ENCODE measurements at places on chromosomes 5 and 9.

DNA sequence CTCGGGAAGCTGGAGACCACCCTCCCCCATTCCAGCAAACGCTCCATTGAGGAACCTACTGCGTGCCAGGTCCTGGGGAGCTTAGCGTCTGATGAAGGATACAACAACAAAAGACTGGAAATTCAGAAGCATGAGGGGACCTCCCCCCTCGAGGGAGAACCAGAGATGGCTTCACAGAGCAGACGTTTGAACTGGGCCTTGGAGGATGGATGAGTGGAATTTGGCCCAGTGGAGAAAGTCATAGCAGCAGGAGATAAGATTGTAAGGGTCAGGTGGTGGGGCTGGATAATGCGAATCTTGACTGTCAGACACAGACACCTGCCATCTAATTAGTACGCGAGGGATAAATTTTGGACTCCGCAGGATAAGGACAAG lies 1.2 kb upstream of the SLC25A51 start:
- no peak for DNase-seq

DNA sequence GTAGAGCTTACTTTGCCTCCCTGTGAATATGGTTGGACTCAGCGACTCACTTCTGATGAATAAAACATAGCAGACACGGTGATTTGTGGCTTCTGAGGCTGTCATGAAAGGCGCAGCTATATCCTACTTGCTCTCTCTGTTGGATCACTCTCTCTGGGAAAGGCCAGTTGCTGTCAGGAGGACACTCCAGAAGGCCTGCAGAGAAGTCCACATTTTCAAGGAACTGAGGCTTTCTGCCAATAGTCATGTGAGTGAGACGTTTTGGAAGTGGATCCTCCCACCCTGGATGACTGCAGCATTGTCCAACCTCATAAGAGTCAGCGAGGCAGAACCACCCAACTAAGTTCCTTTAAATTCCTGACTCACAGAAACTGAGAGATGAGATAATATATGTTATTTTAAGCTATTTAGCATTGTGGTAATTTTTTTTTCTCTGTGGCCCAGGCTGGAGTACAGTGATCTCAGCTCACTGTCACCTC lies 156.0 kb upstream of the MAST4 start:
- peak; percentile 57 for DNase-seq

DNA sequence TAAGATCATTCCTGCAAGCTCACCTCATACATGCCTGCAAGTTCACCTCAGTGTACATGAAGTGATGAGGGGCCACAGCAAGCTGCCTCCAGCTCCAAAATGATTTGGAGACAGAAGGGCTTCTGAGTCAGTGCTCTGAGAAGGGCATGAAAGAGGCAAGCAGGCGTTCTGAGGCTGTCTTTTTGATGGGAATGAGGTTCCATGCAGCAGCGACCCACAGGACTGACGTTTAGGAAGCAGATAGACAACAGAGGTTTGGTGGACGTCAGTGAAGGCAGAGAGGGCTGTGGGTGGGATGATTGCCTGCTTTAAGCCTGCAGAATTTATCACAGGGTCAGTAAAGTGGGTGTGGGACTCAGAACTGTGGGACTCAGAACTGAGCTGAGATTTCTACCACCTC lies 8.9 kb upstream of the SMIM32 start:
- DNase-seq, result no peak

DNA sequence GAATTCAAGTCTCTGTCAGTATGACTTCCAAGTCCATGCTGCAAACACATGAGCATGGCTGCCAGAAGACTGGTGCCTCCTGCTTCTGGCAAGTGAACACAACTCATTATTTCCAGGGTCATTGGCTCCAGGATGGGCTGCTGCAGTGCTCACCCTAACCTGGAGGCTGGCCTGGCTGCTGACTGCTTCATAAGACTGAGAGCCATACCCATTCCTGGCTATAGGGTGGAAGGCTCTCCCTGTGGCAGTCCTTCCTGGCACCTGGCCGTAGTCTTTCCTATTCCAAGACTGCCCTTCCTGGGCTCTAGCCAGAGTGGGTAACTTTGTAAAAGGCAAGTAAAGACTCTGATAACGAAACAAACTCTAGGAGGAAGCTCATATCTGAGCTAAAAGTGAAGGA lies 51.2 kb downstream of the CXXC5 start:
- DNase-seq, result no peak

DNA sequence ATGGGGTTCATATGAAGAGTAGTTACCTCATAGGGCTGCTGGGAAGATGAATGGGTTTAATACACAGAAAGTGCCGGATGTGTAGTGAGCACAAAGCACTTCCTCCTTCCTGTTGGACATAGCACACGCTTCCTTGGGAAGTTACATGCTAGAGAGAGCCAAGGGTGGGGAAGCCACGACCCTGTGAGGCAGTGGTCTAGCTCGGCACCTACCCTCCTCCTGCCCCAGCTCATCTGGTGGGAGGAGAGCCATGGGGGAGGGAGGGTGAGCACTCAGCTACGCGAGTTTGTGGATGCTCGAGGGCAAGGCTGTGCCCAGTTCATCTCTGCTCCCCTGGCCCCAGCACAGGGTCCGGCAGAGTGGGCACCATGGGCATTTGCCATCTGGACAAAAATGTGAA lies 43.6 kb upstream of the NEK6 start:
- no peak for DNase-seq

GRCh38 chr9:94157050-94157801 lies 73.0 kb downstream of the PTPDC1 start:
- no peak for DNase-seq

DNA sequence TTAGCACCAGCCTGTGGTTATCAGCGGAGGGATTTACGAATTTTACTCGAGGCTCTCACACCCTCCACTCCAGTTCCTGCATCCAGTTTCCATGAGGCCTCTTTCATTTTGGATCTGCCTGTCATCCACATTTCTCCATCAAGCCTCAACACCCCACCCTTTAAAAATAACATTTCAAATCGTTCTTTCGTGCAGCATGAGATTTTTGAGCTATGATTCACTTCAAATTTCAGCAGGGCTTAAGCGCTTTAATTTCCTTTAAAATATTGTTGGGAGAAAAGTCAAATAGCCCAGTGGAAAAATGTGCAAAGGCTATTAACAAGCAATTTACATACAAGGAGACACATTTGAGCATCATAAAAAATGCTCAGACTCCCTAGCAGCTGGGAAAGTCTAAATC lies 103.2 kb downstream of the MSX2 start:
- no peak for DNase-seq

- no peak for DNase-seq
These were observed 36.3 kb upstream of the LRRC19 start for GRCh38 chr9:27041746-27042145.

- no peak for DNase-seq
These were observed 121.5 kb downstream of the EHMT1 start for GRCh38 chr9:137740312-137740711.

- no peak for DNase-seq
These were observed 17.0 kb upstream of the CRB2 start for GRCh38 chr9:123338710-123339665.

DNA sequence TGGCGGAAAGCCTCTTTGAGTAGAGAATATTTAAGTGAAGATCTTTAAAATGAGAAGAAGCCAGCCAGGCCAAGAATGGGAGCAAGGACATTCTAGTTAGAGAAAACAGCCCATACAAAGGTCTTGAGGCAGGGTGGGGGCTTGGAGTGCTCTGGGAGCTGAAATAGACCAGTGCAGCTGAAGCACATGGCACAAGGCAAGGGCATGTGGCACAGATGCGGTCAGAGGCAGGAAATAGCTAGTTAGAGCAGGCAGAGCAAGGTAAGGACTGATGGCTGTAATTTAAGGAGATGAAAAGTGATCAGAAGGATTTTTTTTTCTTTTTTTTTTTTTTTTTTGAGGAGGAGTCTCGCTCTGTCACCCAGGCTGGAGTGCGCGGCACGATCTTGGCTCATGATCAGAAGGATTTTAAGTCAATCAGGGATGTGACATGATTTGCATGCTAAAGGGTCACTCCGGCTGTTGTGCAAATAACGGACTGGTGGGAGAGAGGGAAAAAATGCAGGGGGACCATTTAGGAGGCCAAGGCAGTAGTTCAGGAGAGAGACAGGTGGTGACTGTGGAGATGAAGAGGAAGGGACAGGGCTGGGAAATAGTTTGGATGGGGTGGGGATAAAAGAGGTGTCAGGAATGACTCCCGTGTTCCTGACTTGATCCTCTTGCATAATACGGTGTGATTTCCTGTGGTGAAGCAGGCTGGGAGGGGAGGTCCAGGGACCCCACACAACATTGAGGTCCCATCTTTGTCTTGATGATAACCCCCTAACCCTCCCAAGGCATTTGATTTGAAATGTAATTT lies 207.6 kb downstream of the HSPA4 start:
- DNase-seq, result no peak

DNA sequence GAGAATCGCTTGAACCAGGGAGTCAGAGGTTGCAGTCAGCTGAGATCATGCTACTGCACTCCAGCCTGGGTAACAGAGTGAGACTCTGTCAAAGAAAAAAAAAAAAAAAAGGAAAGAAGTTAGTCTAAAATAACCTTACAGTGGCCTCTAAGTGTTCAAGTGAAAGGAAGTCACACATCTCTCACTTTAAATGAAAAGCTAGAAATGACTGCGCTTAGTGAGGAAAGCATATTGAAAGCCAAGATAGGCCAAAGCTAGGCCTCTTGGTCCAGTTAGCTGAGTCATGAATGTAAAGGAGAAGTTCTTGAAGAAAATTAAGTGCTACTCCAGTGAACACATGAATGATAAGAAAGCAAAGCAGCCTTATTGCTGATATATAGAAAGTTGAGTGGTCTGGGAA lies 38.1 kb downstream of the ITGA1 start:
- DNase-seq, result no peak

- no peak for DNase-seq
These were observed 236.9 kb downstream of the CD180 start for GRCh38 chr5:66959653-66960052.

DNA sequence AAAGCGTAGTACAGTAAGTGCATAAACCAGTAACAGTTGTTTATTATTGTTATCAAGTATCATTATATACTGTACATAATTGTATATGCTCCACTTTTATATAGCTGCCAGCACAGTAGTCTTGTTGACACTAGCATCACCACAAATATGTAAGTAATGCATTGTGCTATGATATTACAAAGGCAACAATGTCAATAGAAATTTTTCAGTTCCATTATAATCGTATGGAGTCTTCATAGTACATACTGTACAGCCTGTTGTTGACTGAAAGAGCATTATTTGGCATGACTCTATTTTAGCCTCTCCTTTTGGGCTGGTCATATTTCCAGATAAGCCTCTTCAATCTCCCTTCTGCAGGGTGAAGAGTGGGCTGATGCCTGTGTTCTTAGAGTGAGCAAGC lies 40.4 kb downstream of the CFAP95 start:
- DNase-seq, result no peak

- DNase-seq, result no peak
These were observed 27.7 kb downstream of the WNK2 start for GRCh38 chr9:93211654-93212001.

GRCh38 chr5:176157656-176158055 lies 80.6 kb upstream of the SIMC1 start:
- DNase-seq, result no peak

DNA sequence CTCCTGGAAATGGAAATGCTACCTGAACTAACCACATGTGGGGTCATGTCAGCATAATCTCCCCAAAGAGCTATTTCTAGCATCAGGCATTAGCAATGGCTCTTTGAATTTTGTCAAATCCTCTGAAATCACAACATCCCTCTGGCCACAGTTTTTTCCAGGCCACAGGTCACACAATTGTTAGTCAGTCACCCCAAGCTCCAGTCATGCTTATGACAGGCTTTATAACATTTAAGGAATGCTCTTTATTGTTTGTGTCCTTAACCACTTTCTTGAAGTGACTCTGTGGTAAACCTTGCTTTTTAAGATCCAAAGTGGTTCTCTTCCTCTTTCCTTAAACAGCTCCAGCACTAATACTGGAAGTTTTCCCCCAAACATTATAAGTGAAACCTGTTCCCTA lies 169.2 kb upstream of the HMHB1 start:
- DNase-seq, result no peak

- DNase-seq, result no peak
These were observed 24.7 kb downstream of the TBCA start for GRCh38 chr5:77751328-77752023.

GRCh38 chr5:10655161-10655971 lies 91.5 kb downstream of the ANKRD33B start:
- no peak for DNase-seq

DNA sequence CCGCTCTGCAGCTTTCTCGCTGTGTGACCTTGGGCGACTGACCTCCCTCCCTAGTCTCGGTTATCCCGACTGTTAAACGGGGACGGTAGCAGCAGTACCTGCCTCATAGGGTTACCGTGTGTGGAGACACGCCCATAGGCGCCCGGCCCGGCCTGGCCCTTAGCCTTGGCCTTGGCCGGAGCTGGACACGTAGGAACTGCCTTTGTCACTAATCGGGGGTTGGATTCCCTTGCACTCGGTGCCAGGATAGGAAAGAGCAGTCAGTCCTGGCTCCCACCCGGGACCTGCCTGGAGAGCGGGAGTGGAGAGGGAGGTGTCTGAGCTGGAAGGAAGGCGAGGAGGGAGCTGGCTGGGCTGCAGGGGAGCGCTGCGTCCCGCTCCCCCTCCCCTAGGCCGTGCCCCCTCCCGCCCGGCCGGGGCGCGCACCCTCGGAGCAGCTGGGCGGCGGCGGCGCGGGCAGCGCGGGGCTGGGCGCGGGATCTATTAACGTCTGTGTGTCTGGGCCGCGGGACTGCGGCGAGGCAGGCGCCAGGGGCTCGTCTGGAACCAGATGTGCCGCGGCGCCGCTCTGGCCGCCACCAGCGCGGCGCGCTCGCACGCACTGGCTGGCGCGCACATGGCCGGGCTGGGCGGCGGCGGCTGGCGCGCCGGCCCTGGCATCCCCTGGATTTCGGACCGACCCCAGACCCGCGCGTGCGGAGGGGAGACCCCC lies 31.7 kb downstream of the PRRX2 start:
- DNase-seq, result no peak

DNA sequence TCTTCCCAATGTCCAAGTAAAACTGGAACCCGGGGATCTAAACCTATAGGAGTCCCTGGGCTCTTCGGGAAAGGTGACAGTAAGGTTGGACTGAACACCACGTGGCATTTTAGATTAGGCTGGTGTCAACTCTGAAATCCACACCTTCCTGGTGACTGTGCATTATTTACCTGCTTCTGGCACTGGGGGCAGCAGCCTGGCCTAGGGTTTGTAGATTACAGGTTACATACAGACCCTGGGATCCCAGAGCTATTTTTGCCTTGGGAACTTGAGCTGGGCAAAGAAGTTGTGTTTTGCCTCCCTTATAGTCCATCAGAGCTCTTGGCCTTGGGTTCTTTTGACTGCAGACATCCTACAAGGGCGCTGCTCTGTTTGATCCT lies 173.2 kb downstream of the DAB2IP start:
- DNase-seq, result no peak

GRCh38 chr9:126687930-126688461 lies 74.3 kb downstream of the LMX1B start:
- DNase-seq, result no peak

DNA sequence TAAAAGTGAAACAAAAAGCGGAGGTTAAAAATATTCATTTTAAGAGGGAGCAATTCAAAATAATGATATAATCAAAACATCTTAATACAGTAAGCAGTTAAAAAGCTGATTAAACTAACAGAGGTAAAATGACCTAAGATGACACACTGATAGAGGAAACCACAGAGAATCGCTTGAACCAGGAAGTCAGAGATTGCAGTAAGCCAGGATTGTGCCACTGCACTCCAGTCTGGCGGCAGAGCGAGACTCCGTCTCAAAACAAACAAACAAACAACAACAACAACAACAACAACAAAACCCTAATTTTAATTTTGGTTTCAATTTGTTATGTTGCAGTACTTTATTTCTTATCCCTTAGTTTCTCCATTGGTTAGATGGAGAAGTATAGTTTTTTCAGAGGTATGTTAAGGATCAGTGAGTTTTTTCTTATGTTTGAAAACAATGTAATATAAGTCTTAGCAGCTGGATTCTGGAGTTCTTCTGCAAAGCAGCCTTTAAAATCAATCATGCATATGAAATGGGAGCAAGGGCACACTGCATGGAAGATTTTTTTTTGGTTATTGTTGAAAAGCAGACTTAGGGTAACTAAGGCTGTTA lies 58.5 kb downstream of the MLANA start:
- DNase-seq, result no peak
